ENCODE measurements at places on chromosomes 5 and 9.

GRCh38 chr5:144742361-144742760, 571.7 kb downstream of the KCTD16 start:
- DNase-seq, result no peak

DNA sequence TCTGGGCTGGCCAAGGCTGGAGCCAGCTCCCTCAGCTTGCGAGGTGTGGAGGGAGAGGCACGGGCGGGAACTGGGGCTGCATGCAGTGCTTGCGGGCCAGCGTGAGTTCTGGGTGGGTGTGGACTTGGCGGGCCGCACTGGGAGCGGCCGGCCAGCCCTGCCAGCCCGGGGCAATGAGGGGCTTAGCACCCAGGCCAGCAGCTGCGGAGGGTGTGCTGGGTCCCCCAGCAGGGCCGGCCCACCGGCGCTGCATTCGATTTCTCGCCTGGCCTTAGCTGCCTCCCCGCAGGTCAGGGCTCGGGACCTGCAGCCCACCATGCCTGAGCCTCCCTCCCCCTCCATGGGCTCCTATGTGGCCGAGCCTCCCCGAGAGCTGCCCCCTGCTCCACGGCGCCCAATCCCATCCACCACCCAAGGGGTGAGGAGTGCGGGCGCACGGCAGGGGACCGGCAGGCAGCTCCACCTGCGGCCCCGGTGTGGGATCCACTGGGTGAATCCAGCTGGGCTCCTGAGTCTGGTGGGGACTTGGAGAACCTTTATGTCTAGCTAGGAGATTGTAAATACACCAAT, 302.6 kb upstream of the ADAMTS16 start:
- no peak for DNase-seq

DNA sequence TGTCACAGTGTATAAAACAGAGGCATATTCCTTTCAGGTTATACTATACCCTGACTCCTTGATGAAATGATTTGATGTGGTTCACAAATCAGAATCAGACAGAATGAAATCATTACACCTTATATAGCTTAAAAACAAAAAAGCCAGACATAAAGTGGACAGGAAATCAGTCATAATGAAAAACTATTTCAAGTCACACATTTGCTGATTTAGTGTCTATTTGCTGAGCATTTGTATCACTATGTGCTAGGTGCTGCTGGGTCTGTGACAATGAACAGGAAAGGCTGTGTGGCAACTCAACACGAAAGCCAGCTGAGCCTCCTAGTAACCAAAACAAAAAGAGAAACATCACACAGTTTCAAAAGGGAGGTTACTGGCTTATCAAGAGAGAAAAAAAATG, 194.0 kb downstream of the EFNA5 start:
- no peak for DNase-seq

DNA sequence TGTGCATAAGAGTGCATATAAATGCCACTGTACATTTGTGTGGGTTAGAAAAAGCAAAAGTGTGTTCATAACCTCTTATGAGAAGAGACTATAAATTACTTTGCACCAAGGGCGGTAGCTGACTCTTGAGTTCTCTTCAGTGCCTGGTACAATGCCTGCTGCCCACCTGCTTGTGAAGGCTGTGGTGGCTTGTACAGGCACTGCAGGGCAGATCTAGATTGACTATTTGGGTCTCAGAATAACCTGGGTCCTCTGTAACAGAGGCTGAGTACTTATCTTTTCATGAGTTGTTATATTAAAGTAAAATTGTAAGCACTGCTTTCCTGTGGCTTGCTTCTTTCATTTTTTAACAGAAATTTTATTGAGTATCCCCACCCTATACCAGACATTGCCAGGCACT, 22.8 kb downstream of the LMNB1 start:
- DNase-seq, result no peak

- DNase-seq, result no peak
These were observed 63.6 kb upstream of the C5orf63 start for GRCh38 chr5:127136908-127137307.

- no peak for DNase-seq
These were observed 18.8 kb upstream of the KIF2A start for GRCh38 chr5:62287237-62287636.

GRCh38 chr5:38922199-38922598, 76.4 kb downstream of the OSMR start:
- DNase-seq, result no peak
